ENCODE measurements at places on chromosomes 3 and 15.

- DNase-seq = peak; percentile 44
Measured at GRCh38 chr3:10707400-10708215, 108.4 kb upstream of the SLC6A11 start.

DNA sequence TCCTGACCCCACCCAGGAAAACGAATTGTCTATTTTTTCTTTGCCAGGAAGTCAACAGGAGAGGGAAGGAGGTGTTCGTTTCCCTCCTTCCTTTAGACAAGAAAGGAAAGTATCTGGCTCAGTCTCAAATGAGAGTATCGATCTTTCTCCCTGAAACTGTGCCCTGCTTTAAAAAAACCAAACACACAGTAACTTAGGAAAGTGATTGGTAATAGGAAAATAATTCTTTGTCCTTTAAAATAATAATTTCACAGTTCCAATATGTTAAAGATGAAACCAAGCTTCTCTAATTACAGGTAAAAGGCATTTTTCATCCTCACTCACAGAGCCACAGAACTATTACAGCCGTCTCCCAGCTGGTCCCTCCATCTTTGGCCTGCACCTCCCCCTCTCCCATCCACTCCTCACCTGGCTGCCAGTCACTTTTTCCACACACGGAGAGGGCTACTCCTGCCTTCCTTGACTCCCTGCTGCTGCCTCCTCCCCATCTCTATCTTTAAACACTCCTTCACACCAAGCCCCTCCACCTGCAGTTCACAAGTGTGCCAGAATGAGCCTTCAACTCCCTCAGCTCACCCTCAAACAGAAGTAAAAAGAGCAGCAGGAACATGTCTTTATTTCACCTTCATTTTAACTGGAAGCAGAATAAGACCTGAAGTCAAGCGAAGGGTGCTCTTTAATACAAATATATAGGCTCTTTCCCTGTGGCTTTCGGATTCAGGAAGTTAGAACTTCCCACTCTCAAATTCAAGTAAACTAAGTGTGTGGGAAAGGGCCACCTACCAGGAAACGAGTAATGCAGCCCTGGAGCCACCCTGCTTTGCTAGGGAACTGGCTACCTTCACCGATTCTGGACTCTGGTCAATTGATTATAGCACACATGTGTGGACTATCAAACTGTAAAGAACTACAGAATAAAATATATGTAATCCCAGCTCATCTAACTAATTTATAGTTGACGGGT, 116.4 kb downstream of the SENP2 start:
- no peak for DNase-seq

DNA sequence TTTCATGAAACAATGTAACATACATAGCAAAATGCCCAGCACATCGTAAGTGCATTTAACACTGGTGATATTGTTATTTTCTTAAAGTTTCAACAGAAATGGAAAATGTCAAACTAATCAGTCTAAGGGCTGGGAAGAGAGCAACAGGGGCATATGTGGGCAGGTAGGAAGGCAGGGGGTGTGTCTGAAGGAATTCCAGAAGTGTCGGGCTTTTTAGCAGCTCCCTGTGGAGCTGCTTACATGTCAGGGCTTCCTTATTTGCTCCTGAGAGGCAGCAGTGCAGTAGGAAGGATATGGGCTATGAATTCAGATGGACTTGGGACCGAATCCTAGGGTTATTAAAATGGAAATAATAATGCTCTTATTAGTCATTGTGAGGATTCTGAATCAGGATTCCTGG, 311.6 kb downstream of the CLSTN2 start:
- no peak for DNase-seq

- no peak for DNase-seq
Measured at GRCh38 chr3:158434412-158435038, 136.5 kb upstream of the MLF1 start.

DNA sequence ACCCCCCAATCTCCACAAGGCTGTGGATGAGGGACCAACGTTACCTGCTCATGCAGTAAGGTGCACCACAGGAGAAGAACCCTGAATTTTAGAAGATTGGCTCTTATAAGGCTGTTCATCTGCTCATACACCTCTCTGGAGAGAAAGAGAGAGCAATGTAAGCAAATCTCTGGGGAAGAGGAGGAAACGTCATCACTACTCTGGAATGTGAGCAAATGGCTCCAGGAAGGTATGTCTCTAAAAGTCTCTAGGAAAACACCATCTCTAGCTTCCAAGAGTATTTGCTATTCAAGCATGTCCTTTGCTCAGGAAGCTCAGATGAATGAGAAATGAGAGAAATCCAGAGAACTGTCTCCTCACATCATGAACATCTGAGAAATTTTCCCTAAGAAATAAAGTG, 235.4 kb downstream of the TBL1XR1 start:
- DNase-seq = no peak

- no peak for DNase-seq
Measured at GRCh38 chr3:13013566-13013965, 59.7 kb downstream of the IQSEC1 start.

- no peak for DNase-seq
Measured at GRCh38 chr3:13044496-13045240, 28.6 kb downstream of the IQSEC1 start.

DNA sequence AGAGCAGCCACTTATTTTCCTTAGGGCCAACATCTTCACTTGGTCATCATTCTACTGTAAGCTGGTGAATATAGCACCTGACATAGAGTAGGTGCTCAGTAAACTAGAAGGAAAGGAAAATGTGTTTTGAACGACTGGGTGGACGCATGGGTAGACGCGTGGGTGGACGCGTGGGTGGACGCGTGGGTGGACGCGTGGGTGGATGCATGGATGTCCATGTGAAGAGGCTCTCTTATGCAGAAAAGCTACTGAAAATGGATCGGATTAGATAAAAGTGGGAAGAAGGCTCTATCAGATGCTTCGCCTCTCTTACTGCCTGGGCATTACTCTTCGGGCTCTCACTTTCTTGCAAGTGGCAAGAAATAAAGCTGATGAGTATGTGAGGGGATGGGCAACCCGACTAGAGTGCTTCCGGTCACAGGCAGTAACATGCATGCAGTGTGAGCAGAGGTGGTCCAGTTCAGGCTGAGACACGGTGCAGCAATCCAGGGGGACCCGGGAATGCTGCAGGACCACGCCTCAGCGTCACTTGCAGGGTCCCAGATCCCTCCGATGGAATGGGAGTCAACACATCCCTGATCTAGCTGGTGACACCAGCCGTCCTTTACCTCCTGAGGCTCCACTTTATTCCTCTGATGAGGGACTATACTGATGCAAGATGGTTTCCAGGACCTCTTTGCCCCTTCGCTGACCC, 138.0 kb upstream of the MEF2A start:
- no peak for DNase-seq

- DNase-seq = no peak
Measured at GRCh38 chr3:110814170-110815007, 257.2 kb upstream of the NECTIN3 start.

DNA sequence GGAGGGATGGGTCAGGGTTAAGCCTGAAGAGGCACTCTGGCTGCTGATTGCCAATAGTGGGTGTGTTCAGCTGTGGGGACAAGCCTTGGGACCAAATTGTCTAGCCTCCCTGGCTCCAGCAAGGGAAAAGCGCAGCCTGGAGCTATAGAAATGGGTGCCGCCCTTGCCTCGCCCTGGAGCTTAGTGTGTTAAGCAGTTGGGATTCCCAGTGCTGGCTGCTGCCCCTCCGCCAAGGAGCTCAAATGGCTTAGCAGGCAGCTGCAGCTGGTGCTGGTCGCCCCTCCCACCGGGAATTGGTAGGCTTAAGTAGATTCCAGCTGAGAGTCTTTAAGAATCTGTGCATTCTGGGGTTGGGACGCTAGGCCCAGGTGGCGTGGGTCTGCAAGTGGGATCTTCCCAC, 662.9 kb upstream of the TBL1XR1 start:
- DNase-seq = no peak

DNA sequence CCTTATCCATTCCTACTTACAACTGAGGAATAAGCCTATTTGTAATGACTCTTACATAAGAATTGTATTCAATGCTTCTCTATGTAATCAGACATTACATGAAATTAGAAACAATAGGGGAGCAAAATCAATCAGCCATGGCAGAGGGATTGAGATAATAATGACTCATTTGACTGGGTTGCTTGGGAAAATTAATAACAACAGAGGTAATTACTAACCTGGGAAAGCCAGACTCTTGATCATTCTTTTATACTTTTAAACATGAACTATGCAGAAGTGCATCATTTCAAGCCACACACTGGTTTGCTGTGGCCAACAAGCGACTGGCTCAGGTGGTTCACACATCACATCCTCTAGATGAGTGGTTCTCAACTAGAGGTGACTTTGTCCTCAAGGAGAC, 126.3 kb upstream of the CRBN start:
- no peak for DNase-seq

DNA sequence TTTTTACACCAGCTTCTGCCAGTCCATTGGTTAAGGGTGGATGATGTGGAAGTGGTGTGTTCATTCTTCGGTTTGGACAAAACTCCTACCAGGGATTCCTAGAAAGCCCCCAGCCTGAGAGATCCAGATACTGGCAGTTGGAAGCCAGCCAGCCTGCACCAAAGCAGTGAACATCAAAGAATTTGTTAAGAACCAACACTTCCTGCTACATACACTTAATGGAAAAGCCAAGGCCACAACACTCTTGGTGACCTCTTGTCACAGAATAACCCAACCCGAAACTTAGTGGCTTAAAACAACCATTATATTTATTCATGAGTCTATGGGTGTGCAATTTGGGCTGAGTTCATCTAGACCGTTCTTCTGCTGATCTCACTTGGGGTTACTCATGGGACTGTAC, 42.9 kb upstream of the ADAMTS9 start:
- DNase-seq = no peak

DNA sequence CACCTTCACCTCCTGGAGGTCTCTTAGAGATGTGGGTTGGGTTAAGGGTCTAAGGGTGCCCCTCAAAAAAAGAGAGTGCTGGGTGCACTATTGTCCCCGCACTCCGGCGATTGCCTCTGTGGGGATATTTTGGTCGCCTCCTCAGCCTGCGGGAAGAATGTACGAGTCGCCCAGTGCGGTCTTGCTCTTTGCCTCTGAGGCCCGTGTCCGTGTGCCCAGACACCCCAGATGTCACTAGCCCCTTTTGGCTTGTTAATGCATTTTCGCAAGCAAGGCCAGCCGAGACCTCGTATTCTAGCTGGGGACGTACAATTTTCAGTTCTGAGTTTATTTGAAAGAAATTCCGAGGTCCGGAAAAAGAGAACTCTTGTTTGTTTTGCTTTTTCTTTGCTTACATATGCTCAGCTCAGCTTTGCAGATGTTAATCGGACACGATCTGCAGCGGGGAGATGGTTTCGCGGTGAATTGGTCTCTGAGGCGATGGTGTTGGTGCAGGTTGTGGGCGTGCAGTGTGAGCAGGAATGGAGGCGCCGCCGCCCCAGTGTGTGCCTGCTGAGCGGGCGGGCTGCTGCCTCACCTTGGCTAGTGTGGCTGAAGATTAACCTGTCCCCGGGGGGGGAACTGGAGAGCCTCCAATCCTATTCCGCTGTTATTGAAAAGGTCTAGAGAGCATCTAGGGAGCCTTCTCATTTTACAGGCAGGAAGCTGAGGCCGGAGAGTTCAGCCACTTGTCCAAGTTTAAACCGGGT, 1.4 kb downstream of the ST6GAL1 start:
- DNase-seq = peak; percentile 72

DNA sequence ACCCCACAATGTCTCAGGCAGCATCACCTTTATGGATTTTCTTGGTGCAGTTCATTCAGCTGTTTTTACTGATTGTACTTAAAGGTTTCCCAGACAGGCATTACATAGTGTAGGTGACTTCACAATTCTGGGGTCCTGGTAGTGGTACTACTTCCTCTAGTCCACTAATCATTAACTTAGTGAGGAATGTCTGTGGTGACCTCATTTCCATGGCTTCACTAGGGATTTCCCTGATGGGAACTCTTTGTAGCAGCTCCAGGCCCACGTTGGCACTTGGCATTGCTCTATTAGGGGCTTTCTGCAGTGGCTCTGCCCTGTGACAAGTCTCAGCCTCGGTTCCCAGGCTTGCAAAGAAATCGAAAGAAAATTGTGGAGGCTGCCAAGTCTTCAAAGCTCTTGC, 48.1 kb upstream of the NPAP1 start:
- no peak for DNase-seq

GRCh38 chr3:140276703-140277102, 341.7 kb downstream of the CLSTN2 start:
- DNase-seq = no peak

DNA sequence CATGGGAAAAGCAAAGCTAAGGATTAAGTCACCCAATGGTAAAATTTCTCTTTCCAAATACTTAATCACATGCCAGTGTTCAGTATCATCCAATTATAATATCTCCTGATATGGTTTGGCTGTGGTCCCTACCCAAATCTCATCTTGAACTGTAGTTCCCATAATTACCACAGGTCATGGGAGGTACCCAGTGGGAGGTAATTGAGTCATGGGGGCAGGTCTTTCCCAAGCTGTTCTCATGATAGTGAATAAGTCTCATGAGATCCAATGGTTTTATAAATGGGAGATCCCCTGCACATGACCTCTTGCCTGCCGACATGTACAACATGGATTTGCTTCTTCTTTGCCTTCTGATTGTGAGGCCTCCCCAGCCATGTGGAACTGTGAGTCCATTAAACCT, 26.1 kb upstream of the NMB start:
- no peak for DNase-seq

DNA sequence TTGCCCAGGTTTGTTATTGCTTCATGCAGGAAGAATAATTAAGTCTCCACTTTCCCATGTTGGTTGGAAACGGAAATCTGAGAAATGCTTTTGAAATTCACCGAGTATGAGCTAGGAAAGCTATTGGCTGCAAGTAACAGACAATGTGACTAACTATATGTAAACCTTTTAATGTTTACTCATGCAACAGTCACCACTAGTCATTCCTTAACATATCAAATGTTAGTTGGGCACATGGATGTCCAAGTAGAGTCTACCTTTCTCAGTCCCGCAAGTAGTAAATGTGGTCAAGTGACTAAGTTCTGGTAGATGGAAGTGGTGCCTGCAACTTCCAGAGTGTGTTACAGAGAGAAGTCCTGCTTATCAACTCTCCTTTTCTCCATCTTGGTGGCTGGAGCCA, 52.5 kb downstream of the KLF15 start:
- no peak for DNase-seq

- no peak for DNase-seq
Measured at GRCh38 chr3:134802428-134803050, 7.5 kb downstream of the EPHB1 start.

DNA sequence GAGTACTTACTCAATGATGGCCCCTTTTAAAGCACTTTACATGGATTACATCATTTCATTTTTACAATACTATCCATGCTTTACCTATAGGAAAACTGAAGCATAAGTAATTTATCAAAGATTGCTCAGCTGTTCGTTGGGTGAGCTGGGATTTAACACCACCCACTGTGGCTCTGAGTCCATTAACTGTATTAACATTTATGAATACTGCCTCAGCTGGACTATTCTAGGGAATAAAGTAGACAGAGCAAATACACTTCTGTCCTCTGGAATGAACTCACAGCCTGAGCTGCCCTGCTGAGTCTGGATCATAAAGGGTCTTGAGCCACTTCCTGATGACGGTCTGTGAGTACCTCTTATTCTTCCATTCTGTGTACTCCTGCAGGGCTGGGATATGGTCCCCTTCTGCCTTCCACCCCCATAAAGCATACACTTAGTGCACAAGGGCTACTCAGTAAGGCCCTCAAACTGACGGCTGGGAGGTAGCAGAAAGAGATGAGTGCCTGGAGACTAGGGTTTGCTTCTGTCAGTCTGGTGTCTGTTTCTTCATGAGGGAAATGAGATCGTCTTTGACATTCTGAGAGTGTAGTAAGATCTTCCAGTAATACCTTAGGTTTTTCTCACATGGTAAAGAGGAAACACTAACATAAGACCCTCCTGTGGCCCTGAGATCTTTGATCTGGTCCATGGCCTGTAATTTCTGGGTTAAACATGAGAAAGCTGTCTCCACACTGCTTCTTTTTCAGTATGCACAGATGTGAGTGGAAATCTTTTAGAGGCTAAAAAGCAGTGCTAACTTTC, 12.6 kb upstream of the ST6GAL1 start:
- no peak for DNase-seq
